Stimulated activated CD4-positive, alpha-beta T cell treated with anti-CD3 and anti-CD28 coated beads, Interleukin-2, amount 100 ng/mL, for 4 hours (primary cell): ENCODE measurements at places on chromosomes 7 and 10.

DNA sequence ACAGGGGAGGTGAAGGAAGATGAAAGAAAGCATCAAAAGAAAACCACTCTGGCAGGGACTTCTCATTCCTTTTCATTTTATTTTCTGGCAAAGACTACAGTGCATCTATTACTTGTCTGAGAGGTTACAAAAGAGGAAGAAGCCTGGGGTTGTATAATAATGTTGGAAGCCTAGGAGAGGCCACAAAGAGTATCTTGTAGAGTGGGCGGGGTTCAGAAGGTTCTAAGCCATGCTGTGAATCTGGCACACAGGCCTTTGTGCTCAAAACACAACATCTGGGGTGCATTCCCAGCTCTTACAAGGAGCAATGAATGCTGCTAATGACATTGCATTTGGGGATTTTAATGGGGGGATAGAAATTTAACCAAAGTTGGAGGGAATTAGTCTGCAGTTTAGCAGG, 49.4 kb downstream of the MRPL32 start:
- no peak for DNase-seq

DNA sequence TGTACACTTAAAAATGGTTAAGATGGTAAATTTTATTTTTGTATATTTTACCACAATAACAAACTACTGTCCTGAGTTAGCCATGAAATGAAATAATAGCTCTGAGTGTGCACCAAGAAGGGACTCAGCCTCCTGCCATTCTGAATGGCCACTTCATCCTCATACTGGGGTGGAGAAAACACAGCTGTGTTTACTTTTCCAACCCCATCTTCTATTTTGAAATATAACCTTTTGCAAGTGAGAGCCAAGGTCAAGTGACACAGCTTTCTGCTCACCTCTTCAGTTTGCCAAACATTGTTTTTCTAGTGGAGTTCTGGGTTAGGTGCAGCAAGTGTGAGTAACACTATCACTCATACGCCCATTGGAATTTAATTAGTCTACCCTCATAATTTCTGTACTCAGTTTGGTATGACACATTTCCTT, 107.4 kb upstream of the GLCCI1 start:
- no peak for DNase-seq

DNA sequence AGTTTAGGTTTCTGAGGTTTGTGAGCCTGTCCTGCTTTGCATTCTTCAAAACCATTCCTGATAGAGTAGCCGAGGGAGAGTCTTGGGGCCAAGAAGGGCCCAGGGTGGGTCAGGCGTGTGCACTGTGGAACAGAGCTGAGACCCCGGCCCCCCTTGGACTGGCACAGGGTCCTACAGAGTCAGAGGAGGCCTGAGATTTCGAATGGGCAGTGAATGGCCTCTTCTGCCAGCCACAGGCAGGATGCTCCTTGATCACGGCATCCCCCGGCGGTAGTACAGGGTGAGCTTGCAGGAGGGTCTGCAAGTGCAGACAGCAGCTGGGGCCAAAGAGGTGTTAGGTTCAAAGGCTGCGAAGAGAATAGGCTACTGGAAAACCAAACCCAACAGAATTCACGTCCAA, 4.6 kb downstream of the TRIM56 start:
- no peak for DNase-seq

DNA sequence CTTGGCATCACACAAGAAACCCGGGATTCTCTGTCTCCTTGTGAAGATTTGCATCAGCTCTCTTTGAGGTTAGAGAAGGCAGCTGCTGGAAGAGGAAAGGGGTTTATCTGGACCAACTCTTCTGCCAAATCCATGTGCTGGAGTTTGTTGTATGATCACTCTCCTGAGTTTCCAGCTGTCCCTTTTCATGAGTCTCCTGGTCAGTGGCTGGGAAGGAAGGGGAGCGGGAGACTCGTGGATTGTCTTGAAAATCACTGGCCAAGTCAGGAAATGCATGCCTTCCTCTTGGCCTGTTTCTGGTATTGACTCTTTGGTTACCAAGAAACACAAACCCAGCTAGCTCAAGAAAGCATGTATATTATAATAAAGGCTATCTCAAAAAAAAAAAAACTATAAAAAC, 38.8 kb downstream of the TACR2 start:
- no peak for DNase-seq

DNA sequence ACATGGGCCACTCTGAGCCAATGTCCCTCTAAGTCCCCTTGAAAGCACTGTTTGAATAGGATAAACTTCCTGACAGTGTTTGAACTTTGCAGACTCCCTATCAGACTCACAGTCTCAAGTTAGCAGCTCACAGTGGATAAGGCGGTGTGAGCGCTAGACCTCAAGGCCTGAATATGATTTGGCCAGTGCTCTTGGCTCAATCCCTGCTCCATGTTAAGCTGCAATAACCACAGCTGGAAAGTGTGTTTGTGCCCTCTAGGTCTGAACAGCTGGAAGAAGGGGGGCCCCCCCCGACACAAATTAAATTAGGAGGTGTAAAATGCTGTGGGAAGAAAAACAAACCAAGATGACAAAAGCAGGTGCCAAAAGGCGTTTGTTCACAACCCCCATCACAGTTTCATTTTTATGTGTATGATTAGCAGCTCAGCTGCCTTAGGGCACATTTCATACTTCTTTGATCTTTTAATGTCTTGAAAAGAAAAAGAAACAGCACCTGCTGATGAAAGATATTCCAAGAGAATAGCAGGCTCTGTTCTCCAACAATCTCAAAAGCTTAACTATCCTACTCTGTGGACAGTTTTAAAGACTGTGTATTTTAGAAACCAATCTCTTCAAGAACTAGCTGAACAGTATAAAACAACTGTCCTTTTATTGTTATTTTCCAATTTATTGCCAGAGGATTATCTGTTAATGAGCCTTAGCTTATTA, 167.6 kb downstream of the SNX13 start:
- DNase-seq = no peak
